Pancreas (tissue), 10 donors: ENCODE measurements at places on chromosomes 11 and 22.

DNA sequence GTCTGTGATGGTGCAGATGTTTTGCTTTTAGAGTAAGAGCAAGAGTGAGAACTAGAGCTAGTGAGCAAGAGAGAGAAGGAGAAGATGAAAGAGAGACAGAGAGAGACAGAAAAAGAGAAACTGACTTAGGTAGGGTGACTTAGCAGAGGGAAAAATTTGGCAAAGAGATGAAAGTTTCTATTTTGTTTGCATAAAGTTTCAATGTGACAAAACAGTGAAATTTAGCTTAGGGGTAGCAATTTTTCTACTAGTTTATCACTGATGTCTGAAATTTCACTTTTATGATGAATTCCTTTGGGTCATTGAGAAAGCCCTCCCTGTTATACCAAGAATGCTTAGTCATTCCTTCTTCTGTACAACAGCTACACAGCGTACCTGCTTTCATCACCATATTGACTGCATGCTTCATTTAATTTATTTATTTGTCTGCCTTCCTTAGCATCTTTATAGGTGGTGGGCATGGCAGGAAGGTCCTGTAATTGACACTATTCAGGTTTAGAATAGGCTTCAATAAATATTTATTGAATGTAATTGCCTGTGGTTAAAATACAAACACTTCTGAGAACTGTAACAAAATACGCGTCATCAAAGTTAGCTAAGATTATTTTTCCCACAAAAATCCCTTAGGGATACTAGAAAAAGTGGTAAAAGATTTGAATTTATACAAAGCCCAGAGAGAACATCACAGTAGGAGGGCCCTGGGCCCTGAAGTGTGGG, 19.9 kb upstream of the CTSC start:
- no peak for DNase-seq

DNA sequence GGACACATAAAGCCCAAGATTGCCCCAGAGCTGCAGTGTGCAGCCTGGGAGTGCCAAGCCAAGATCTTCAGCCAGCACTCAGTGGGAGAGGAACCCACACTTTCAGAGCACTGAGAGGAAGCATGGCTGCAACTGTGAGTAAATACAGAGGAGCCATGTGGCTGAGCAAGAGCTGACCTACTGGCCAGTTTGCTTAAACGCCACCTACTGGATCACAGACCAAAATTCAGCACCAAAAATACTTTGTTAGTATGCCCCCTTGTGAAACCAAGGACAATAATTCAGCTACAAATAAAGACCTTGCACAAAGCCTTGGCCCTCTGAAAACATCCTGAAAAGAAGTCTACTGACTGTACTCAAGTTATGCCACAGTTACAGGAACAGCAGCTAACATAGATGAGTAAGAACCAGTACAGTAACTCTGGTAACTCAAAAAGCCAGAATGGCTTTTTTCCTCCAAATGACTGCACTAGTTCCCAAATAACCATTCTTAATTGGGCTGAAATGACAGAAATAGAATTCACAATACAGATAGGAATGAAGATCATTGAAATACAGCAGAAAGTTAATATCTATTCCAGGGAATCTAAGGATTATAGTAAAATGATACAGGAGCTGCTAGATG, 10.1 kb upstream of the OR4A15 start:
- DNase-seq, result no peak

GRCh38 chr11:43447151-43447550, 88.4 kb downstream of the TTC17 start:
- no peak for DNase-seq

- DNase-seq, result no peak
These were observed 43.3 kb downstream of the USP35 start for GRCh38 chr11:78231962-78232501.

GRCh38 chr22:39663751-39664150, 93.2 kb downstream of the CACNA1I start:
- DNase-seq, result no peak
